Head of caudate nucleus (tissue), 42 donors: ENCODE measurements at places on chromosomes 7 and 10.
A peak's percentile ranks its signal among the peaks of the same experiment; 100 is the strongest.

DNA sequence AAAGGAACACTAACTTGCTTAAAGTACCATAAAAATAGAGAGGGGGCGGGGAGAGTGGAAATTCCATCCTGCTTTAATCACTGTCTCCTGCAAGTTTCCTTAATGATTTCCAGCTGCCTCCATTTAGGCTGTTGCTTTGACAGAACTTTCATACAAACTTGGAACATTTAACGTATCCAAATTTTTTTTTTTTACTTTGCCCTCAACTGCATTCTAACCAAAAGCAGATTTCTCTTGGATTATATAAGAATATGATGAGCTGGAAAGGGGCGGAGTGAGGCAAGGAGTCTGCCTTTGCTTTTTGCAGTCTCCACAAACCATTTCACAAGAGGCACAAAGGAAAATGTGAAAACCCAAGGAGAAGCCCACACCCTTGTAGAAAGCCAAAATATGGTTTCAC, 46.6 kb upstream of the COL1A2 start:
- no peak for DNase-seq

GRCh38 chr7:116786791-116787443, 75.5 kb upstream of the CAPZA2 start:
- no peak for DNase-seq

DNA sequence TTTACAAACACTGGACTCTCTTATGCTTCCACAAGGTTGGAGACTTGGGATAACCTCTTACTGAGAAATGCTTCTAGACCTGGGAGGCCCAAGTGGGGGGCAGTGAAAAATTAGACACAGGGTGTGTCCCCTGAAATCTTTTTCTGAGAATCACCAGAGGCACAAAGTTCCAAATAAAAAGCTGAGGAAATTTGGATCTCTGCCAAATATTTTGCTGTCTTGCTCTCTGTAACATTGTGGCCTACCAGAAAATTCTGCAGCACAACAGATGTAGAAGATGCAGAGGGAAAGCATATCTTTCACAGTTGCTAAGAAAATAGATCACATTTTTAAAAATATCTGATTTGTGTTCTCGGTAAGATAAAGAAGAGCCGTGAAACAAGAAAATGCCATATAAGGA, 849.4 kb downstream of the CCSER2 start:
- DNase-seq: no peak

GRCh38 chr7:85125176-85125575, 61.7 kb downstream of the SEMA3D start:
- DNase-seq: no peak

DNA sequence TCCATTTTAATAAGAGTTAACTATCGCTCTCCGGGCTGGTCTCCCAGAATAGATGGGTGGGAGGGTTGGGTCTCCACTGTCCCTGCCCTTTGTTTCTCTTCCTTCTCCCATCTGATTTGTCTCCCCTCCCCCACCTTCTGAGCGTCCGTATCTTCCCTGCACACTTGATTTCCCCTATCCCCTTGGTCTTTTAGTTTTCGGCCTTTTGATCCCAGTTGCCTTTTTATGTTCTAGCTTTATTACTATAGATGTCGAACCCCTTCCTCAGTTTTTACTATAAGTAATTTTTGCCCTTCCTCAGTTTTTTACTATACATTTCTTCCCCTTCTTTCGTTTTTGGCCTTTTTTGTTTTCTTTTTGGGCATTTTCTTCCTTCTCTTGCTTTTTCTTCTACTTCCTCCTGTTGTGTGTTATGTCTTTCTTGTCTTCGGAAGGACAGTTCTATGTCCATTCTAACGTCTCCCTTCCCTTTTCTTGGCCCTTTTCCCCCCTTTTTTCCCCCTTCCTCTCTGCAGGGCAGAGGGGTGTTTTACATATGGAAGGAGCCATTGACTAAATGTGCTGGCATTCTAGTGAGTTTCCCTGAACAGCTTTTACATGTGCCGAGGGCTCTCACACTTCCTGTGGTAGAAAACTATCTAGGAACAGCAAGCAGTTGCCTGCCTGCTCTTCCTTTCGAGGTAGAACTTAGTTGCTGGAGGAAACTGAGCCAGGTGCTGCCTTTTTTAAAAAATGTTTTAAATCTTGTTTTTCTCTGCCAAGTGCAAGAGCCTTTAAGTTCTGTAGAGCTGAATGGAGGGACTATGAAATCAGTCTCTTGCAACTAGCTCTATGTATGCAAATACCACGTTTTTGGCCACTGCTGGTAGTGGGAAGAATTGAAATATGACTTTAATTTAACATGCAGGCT, 2.8 kb downstream of the TET1 start:
- no peak for DNase-seq

DNA sequence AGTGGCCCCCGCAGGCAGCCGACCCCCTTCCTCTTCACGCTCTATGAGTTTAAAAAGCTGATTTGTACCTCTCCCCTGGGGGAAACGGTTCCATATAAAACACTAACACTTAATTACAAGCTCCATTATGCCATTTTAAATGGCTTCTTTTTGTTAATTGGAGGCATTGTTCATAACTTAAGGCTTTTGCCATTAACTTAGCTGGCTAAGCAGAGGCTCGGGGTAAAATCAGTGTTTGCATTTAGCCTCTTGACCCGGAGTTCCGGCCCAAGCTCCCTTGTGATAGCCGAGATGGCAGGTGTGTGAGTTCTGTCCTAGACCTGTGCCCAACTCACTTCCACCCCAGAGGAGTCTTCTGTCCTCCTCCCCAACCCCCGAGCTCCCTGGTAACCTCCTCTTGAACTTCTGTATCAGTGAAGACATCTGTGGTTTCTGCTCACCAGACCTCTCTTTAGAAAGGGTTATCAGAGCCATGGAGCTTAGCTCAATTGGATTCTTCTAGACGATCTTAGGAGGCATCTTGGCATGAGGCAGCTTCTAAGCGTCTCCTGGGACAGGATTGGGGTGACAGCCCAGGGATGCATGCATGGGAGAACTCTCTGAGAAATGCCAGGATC, 34.2 kb upstream of the SH2B2 start:
- DNase-seq: no peak

DNA sequence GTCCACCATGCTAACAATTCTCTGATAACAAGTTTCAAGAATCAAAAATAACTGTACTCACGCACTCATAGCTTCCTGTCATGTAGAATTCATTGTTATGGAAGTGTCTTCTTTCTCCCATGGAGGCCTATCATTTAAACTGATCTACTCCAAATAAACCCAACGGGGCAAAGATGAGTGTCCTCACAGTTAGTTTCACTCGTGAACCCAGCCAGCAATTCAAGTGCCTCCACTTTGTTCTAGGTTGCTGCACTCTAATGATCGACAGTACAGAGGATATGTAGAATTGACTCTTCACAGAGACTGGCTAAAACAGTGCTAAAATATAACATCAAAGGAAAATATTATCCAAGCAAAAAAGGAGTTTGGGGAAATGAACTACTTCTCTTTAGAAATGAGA, 111.4 kb downstream of the LRRN3 start:
- DNase-seq: no peak

DNA sequence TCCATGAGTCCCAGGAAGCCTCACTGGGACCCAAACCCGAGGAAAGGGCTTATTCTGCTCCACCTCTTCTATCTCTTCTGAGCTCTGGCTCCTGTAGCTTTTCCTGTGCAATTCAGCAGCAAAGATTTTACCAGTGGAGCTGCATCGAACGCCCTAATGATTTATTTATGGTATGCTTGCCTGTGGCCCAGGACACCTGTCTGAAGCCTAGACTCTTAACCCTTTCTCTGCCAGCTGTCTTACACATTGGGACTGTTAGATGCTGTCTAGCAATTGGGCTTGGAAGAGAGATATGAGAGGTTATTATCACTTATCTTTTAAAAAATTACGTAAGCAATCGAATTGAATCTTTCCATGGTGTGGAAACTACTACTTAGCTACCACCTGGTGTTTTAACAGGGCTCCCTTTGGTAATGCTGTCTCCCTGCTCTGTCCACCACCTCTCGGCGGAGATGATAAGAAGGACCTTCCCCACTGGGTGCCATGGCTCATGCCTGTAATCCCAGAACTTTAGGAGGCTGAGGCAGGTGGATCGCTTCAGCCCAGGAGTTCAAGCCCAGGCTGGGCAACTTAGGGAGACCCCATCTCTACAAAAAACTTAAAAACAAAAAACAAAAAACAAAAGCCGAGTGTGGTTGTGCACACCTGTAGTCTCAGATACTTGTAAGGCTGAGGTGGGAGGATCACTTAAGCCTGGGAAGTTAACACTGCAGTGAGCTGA, 8.8 kb downstream of the ACSL5 start:
- DNase-seq: no peak

GRCh38 chr10:116043861-116044260, 229.1 kb downstream of the GFRA1 start:
- DNase-seq: no peak

DNA sequence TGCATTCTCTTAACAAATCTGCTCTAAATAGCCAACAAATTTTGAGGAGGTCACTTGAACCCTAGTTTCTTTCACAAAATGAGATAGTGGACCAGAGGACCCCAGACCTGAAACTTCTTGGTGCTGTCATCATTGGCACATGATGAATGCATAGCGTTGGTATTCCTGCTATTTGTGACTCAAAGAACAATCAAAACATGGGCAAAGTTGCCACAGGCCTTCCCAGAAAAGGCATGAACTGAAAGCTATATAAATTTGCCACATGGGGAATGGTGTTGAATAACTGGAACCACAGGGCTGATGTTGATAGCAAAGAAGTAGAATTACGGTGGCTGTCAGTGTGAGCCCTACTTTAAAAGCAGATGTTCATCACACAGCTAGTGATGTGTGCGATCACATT, 219.9 kb upstream of the KMT2E start:
- no peak for DNase-seq

DNA sequence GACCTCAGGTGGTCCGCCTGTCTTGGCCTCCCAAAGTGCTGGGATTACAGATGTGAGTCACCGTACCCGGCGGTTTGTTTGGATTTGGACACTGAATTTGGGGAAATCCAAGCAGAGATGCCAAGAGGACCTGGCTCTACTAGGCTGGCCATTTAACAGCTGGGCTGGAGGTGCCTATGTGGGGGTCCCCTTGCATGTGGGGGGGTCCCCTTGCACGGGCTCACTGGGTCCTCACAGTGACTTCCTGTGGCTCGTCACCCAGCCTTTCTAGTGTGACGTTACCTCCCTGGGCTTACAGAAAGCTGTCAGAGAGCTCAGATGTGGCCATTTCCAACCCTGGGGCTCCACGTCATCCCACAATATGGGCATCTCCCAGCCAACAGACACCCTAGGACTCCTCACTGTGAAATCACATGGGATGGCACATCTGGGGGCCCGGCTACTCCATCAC, 49.3 kb upstream of the GNA12 start:
- DNase-seq: no peak

- no peak for DNase-seq
Measured at GRCh38 chr10:17805330-17805729, 3.8 kb upstream of the MRC1 start.

- DNase-seq: no peak
Measured at GRCh38 chr7:83546586-83546985, 102.4 kb downstream of the SEMA3E start.

GRCh38 chr7:42677751-42678699, 233.8 kb downstream of the C7orf25 start:
- DNase-seq: no peak

GRCh38 chr7:107277331-107277730, 108.5 kb downstream of the HBP1 start:
- DNase-seq: no peak

- no peak for DNase-seq
Measured at GRCh38 chr7:110001254-110001938, 1089.5 kb upstream of the LRRN3 start.

DNA sequence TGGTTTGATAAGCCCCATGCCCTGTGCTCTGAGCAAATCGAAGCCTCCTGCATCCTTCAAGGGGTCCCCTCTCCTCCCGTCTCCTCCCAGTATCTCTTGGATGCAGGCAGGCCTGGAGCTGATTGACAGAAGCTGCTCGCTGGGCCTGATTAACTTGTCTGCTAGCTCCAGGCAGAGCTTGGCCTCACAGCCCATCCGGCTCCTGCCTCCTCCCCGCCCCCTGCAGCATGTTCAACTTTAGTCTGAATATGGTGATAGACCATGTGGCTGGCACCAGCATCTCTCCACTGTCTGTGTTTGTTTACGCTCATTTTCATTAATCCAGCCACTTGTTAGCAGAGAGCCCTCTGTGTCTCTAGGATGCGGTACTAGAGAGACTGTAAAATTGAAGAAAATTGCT, 432.2 kb downstream of the DPP6 start:
- DNase-seq: peak; percentile 87

GRCh38 chr10:89327803-89328441, at the start of gene IFIT3:
Gene IFIT3 (plus strand): TSS chr10:89327997. CDS start chr10:89328074, 77 bp downstream.
- peak; percentile 59 for DNase-seq

- no peak for DNase-seq
Measured at GRCh38 chr10:132095403-132096113, 29.8 kb downstream of the JAKMIP3 start.

GRCh38 chr10:70722820-70723424, 50.6 kb downstream of the ADAMTS14 start:
- DNase-seq: no peak

- no peak for DNase-seq
Measured at GRCh38 chr10:5285186-5285585, 79.6 kb upstream of the UCN3 start.

- no peak for DNase-seq
Measured at GRCh38 chr7:136012238-136012637, 35.1 kb upstream of the MTPN start.

DNA sequence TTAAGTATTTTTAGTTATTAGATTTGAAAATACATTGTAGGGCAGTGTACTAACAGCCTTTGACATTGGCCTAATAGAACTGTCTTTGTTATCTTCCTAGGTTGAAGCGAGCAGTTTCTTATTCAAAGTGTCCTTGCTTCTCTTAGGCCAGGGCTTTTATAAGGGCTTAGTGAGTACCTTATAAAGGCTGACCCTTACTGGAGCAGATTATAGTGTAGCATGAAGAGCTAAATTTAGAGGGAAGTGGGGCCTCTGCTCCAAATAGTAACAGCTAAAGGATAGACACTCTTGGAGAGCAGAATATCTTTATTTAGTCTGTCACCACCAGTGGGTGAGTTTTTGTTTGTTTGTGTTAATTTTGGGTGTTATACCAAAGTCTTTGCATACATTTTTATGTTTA, 15.9 kb downstream of the BZW2 start:
- no peak for DNase-seq

GRCh38 chr7:78018641-78019446, 220.3 kb downstream of the PHTF2 start:
- no peak for DNase-seq
